ENCODE measurements at places on chromosomes 4 and X. TPM values are rescaled to one million over a fixed set of nuclear protein-coding genes. Genes with fewer than 3 reads are reported as not detected.

Gene STARD8
- 2.3 TPM for total RNA-seq

Gene CITED1
- total RNA-seq, result not detected

Gene EVC
- total RNA-seq, result 25.3 TPM

Gene LSM6
- 19.4 TPM for total RNA-seq

Gene GAGE12F
- total RNA-seq, result not detected

Gene FAM53A
- 16.4 TPM for total RNA-seq

Gene HOPX
- 15.4 TPM for total RNA-seq

Gene EDA2R
- 7.1 TPM for total RNA-seq

Gene CDX4
- total RNA-seq, result not detected

Gene CT55
- total RNA-seq, result not detected

Gene TMEM255A
- total RNA-seq, result not detected

Gene PGM2
- total RNA-seq, result 23.5 TPM

Gene SSX4
- total RNA-seq, result not detected

Gene PAPSS1
- total RNA-seq, result 57.8 TPM

Gene ASMT
- total RNA-seq, result not detected

Gene EXOC1L
- not detected for total RNA-seq

Gene HELT
- not detected for total RNA-seq

Gene FAM9C
- total RNA-seq, result not detected

Gene MAGEC3
- total RNA-seq, result not detected

Gene NONO
- total RNA-seq, result 235 TPM

Gene BEND2
- not detected for total RNA-seq

Gene IGFBP7
- 2,241 TPM for total RNA-seq

Gene JADE3
- total RNA-seq, result 1.5 TPM

Gene GSX2
- total RNA-seq, result not detected

Gene ANTXR2
- 22.2 TPM for total RNA-seq

Gene EFNB1
- 50.0 TPM for total RNA-seq

Gene CLIC2
- 0.54 TPM for total RNA-seq

Gene SSX2
- not detected for total RNA-seq

Gene ANKRD50
- total RNA-seq, result 28.3 TPM

Gene HSFX1
- total RNA-seq, result 0.54 TPM

Gene TLR10
- not detected for total RNA-seq

Gene MAGEB18
- total RNA-seq, result not detected

Gene NWD2
- total RNA-seq, result not detected

Gene SERTM2
- not detected for total RNA-seq

Gene TEX13C
- total RNA-seq, result not detected

Gene NMU
- total RNA-seq, result not detected

Gene GPR143
- total RNA-seq, result not detected

Gene LDOC1
- total RNA-seq, result 11.2 TPM

Gene GPR50
- not detected for total RNA-seq

Gene PDGFRA
- 240 TPM for total RNA-seq

Gene POF1B
- total RNA-seq, result not detected

Gene IL3RA
- total RNA-seq, result 1.6 TPM

Gene FGD1
- 6.5 TPM for total RNA-seq

Gene IL21
- total RNA-seq, result not detected

Gene CDKL5
- 2.5 TPM for total RNA-seq

Gene GAGE12E
- not detected for total RNA-seq

Gene ADAMTS3
- 1.1 TPM for total RNA-seq

Gene NKX3-2
- not detected for total RNA-seq

Gene AKAP14
- not detected for total RNA-seq

Data from cardiac atrium fibroblast (primary cell).